Smooth muscle cell of bladder (primary cell): ENCODE measurements at places on chromosomes 12 and 14. TPM values are rescaled to one million over a fixed set of nuclear protein-coding genes. Genes with fewer than 3 reads are reported as not detected.

MARS1 gene
- 181 and 241 TPM in 2 replicates for total RNA-seq

BCL11B gene
- under 0.01 TPM in 1 of 2 replicates, not detected in the other for total RNA-seq

CCNT1 gene
- 19.1 and 22.9 TPM in 2 replicates for total RNA-seq

AMN gene
- 0.18 and 0.43 TPM in 2 replicates for total RNA-seq

MGP gene
- total RNA-seq = 8.0 and 15.5 TPM in 2 replicates

RXYLT1 gene
- 10.1 and 13.7 TPM in 2 replicates for total RNA-seq

MMP14 gene
- total RNA-seq = 348 and 486 TPM in 2 replicates

TMED10 gene
- total RNA-seq = 224 and 262 TPM in 2 replicates

RCOR1 gene
- 7.4 and 8.5 TPM in 2 replicates for total RNA-seq

HRK gene
- total RNA-seq = not detected in 2 replicates

TAS2R42 gene
- total RNA-seq = not detected in 2 replicates

TMEM106C gene
- total RNA-seq = 49.5 and 71.4 TPM in 2 replicates

MIPOL1 gene
- total RNA-seq = 8.0 and 10.4 TPM in 2 replicates

NGDN gene
- total RNA-seq = 45.9 and 50.8 TPM in 2 replicates

ADGRD1 gene
- total RNA-seq = 10.2 and 19.9 TPM in 2 replicates

RNASE11 gene
- total RNA-seq = not detected in 2 replicates

ANP32D gene
- not detected in 2 replicates for total RNA-seq

FAM186B gene
- 0.28 and 0.37 TPM in 2 replicates for total RNA-seq

KERA gene
- not detected in 2 replicates for total RNA-seq

GUCY2C gene
- not detected in 2 replicates for total RNA-seq

CDH24 gene
- total RNA-seq = 3.3 and 6.2 TPM in 2 replicates

PITPNM2 gene
- 3.5 and 4.6 TPM in 2 replicates for total RNA-seq

PPTC7 gene
- 4.5 and 5.0 TPM in 2 replicates for total RNA-seq

SYNDIG1L gene
- total RNA-seq = not detected in 2 replicates

FAIM2 gene
- total RNA-seq = 5.4 and 5.5 TPM in 2 replicates

TAS2R19 gene
- 4.0 and 4.1 TPM in 2 replicates for total RNA-seq

NELL2 gene
- total RNA-seq = not detected in 2 replicates
